ENCODE measurements at places on chromosomes 13 and 19.

GRCh38 chr13:111789420-111789819 is 277.5 kb upstream of the SOX1 start:
- DNase-seq: no peak

DNA sequence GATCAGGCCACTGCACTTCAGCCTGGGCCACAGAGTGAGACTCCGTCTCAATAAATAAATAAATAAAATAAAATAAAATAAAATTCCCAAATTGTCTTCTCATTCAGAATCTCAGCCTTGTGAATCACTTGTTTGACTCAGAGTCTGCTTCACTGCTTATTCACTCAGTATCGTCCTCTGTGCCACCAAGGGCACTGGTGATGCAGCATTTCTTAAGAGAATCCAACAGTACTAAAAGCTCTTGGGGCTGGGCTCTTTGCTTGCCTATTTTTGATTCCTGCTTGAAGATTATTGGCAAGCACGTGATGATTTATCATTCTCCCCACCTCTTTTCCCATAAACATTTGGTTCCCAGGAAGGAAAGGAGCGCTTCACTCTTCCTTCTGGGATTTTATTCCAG is 54.8 kb upstream of the HMGB1 start:
- no peak for DNase-seq

DNA sequence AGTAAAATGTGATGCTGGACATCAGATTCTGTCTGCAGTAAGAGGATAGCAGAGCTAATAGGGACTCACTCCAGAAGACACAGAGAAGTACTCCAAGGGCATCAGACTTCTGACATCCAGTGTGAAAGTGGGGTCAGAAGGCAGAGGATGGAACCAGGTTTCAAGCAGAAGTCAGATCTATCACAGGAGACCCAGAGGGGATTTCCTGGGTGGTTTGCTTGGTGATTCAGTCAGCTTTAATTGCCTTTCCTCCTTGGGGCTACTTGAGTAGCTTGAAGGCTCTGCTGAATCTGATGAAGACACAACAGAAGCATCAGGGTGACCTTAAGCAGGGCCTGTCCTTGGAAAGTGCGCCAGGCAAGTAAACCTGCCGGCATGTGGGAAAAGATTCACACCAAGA is 300.6 kb downstream of the COG6 start:
- DNase-seq: no peak

DNA sequence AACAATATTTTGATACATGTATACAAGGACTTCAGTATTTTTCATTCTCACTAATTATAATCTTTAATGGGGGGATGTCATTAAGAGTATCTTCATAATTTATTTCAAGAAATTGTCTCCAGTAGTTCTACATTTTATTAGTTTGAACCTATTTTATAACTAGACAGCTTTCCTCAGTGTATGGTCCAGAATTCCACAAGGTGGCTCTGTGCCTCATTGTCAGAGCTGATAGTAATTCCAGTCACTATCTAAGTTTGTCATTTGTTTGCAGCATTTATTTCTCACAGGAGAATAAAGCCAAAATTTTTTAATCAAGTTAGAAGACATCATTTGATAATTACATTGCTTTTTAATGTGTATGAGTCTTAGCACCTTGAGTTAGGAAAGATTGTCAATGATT is 1633.0 kb upstream of the PCDH20 start:
- DNase-seq: no peak

GRCh38 chr19:14165990-14166830 is 29.8 kb upstream of the ASF1B start:
- DNase-seq: no peak

- no peak for DNase-seq
Observed at GRCh38 chr13:44760434-44760833, 184.3 kb upstream of the TSC22D1 start.

DNA sequence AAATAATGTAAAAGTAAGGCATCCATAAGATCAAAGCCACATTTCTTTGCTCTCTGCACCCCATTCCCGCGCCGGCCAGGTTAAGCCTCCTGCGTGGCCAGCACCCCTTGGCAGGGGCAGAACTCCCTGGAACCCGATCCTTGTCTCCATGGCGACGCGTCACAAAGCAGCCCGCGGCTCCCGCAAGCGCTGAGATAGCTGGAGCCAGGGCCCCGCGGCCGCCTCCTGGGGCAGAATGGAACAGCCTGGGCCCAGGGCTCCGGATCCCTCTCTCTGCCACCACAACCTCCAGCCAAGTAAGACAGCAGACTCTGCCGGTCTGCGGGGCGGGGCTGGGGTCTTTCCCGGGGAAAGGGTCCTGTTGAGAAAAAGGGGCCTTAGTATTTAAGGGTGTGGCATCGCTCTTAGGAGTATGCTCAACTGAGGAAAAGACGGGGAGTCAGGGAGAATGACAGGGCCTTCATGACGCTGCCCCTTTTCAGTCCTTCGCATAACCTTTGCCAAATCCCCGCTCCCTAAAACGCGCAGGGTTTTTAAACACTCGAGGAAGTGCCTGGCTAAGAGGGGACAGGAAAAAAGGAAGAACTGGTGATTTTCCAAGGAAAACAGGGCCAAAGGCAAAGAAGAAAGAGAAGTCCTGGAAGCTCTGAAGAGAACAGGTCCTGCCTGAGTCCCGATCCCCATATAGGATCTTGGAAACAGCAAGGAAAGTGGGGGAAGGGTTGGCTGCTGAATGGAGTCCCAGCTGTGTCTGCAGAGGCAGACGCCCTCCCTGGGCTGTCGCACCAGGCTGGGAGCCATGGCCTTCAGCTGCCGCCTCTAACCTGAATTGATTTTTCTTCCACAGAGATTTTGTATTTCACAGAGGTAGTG is at the start of gene TEX26:
TSS of gene TEX26 (plus strand) at position 176 of the 873 bp plus-strand sequence. CDS start at position 236, 60 bp downstream.
- no peak for DNase-seq

- DNase-seq: no peak
Observed at GRCh38 chr13:28488376-28489005, 6.4 kb downstream of the FLT1 start.

GRCh38 chr13:37302686-37303085 is 197.2 kb upstream of the CSNK1A1L start:
- DNase-seq: no peak

DNA sequence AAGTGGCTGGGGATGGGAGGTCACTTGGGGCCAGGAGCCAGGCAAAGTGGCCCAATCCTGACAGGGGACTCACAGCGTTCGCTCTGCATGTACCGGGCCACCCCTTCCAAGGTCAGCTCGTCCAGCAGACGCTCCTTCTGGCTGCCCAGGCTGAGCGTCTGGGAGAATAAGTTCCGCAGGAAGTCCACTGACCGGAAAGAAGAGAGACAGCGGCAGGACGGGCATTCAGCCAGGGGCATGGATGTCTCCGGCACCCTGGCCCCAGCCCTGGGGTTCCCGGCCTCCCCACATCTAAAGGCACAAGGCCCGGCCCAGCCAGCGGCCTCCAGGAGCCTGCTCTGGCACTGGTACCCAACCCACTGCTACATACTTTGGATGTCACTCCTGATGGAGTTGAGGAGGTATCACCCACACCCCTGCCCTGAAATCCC is 6.1 kb downstream of the SIRT2 start:
- DNase-seq: no peak

DNA sequence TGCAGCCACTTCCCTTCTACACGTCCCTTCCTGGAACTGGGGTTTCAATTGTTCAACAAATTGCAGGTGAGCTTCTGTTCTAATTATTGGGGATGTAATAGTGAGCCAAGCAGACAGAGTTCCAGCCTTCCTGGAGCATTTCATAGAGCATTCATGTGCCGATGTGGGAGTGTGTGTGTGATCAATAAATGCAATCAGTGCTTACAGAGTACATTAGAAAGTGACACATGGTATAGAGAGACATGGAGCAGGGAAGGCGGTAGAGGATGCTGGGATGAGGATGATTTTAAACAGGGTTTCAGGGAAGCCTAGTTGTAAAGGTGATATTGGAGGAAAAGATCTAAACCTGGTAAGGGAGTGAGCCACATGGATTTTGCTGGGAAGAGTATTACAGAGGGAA is 21.7 kb upstream of the PCDH8 start:
- DNase-seq: no peak

- peak; percentile 63 for DNase-seq
Observed at GRCh38 chr19:19403373-19403901, 2.0 kb upstream of the GATAD2A start.

DNA sequence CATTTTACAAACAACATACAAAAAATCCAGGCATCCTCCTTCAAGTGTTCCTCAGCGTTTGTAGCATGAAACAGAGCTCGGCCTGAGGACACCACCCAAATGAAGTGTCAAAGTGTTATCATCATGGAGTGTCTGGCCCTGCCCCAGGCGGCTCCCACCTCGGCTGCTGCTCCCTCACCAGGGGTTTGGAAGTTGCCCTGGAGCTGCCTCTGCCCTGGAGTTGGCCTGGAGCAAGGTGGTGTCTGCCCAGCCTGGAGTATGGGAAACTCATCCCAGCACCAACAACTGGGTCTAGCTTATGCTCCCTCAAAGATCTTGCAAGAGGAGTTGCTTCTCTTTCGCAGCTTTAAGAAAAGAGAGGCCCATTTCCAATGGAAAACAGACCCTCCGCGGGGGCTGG is 120.4 kb downstream of the FOXO1 start:
- no peak for DNase-seq

- DNase-seq: no peak
Observed at GRCh38 chr13:97478247-97478646, 44.3 kb downstream of the RAP2A start.

DNA sequence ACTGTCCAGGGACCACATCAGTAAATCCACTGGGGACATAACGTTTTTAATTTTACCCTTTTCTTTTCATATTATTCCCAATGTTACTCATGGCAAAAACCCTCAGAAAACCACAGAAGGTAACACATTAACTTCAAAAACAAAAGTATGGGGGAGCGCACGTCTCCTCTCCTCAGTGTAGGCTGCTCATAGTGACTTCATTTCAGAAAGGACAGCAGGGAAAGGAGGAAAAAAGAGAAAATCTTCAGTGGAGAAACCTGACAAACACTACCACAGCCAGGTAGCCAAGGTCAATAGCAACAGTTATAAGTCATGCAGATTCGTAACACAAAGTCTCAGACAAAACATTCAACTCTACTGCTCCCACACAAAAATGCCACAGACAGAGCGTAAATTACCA is 21.4 kb downstream of the DZIP1 start:
- no peak for DNase-seq

DNA sequence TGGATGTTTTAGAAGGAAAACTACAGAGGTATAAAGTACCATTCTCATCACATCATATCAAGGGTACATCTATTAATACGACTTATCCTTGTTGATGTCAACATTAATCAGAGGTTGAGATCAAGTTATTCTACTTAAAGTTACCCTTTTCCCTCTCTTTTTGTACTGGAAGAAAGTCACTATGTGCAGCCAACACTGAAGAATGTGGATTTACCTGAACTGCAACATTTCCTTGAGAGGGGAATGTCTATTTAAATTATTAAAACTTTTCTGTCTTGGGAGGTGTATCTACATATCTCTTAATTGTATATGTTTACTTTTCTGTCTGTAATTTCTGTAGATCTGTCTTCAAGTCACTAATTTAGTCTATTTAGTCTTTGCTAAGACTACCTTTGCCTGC is 2.5 kb upstream of the FBXL3 start:
- DNase-seq: no peak

- DNase-seq: no peak
Observed at GRCh38 chr13:34748596-34748995, 193.5 kb upstream of the NBEA start.

- no peak for DNase-seq
Observed at GRCh38 chr13:19952850-19953249, 5.7 kb upstream of the ZMYM2 start.

DNA sequence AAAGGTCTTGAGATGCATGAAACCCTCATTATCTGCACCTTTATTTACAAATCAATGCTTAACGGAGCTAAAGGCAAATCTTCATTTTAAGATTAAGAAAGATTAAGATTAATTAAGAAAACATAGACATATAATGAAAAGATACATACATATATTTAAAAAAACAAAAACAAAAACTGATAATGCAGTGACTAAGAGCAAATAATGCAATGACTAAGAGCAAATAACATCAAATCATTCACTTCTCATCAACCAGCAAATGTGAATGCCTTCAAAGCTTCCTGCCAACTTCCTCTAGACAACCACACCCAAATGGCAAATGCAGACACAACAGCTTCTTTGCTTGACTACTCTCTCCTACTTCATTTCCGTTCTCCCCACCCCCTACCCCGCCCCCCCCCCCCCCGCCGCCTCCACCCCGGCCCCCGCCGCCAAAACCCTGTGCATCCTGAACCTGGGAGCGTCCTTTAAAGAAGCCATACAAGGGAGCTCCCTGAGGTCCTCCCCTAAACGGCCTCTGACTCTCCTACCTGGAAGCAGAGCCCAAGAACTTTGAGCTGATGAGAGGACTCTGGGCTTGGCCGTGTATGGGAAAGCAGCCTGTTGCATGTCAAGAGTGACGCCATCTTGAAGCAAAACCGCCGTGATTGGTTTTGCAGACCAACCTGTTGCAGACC is 24.5 kb downstream of the TEX101 start:
- peak; percentile 89 for DNase-seq

- DNase-seq: no peak
Observed at GRCh38 chr13:36903925-36904595, 16.0 kb downstream of the SMAD9 start.

DNA sequence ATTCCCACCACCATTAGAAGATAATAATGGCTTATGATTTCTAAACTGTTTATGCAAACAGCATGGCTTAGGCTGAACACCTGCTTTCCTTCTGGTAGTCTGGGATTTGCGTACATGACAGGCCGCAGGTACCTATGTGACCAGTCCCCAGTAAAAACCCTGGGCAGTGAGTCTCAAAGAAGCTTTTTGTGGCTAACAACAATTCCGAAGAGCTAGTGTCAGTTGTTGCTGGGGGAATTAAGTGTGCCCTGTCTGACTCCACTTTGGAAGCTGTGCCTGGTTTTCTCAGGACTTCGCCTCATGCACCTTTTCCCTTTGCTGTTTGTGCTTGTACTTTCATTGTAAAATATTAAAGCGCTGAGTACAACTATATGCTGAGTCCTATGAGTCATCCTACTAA is 250.2 kb upstream of the MIR17HG start:
- DNase-seq: no peak

DNA sequence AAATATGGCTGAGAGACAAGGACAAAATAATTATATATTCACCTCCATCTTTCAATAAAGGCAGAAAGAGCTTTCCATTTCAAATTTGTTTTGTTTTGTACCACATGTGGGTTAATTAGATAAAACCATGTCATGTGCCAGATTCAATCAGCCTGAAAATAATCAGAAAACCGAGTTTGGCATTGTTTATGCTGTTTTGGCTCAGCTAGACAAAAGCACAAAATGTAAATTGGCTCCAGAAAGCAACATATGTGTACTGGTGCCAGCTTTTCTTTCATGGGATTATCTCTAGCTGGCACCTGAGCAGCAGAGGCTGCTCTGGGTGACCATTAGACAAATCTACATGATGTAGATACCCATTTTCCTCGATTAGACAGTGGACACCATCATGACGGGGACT is 9.2 kb upstream of the DNAJC15 start:
- DNase-seq: no peak

- DNase-seq: no peak
Observed at GRCh38 chr19:43286096-43286495, 16.8 kb upstream of the PSG9 start.

All from LoVo (cell line).